ENCODE measurements at places on chromosomes 3 and 15.
A peak's percentile ranks its signal among the peaks of the same experiment; 100 is the strongest.

DNA sequence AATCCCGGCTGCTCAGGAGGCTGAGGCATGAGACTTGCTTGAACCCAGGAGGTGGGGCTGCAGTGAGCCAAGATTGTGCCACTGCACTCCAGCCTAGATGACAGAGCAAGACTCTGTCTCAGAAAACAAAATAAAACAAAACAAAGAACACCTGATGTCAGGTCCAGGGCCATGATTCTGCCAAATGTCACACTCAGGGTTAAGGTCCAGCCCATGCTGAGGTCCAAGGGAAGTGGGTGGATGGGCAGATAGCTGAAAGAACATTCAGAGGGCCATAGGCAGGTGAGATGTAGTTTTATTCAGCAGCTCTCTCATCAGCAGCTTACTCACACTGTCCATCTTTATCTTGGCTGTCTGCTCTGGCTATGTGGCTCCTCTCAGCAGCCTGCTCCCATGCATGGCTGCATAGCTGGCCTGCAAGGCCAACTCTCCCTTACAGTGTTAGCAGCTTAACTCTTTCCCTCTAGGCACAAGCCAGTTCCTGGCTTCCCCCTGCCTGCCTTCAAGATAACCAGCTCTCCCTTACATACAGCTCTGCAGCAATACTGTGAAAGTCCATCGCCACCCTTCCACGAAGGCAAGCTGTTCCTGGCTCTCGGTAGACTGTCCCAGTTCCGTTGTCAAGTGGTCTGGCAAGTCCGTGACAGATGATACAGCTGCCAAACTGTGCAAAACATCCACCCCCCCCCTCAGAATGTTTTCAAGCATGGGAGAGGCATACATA is 62.4 kb upstream of the SIAH2 start:
- DNase-seq: no peak

GRCh38 chr15:62262305-62262941 is 97.3 kb upstream of the C2CD4B start:
- DNase-seq: no peak

DNA sequence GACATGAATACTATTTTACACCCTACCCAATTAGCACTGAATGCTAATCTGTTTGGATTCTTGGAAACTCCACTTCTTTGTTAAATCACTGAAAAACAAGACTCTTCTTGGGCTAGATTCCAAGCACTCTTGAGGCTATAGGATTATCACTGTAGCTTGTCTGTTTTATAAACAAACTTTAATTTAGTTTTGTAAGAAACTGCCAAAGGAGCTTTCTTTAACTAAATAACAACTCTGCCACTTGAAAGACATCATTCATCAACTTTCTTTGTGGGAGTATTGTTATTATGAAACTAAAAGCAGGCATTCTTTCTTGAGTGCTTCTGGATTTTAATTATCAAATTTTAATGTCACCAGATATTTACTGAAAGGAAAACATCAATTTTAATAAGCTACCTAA is 24.1 kb downstream of the CBLB start:
- no peak for DNase-seq

DNA sequence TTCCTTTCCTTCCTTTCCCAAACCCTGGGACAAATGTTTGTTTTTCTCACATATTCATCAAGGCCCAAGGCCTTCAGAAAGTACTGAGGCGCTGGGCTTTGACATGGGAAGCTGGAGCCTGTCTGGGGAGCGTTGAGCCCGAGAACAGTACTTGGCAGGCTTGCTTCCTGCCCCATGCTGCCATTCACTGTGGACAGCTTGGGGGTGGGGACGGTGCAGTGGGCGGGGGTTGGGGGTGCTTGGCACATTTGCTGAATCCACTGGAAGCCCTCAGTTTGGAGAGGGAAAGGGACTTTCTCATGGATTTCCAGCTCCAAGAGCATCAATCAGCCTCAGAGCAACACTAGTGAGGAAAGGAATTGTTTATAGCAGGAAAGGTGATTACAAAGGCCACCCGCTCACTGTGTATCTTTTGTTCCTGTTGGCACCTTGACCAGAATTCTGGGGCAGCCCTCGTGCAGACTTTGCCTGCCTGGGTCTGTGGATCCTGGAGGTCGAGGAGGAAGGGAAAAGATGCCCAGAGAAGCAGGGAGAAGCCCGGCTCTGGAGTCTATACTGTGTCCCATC is 199.8 kb upstream of the RGMA start:
- DNase-seq: no peak

DNA sequence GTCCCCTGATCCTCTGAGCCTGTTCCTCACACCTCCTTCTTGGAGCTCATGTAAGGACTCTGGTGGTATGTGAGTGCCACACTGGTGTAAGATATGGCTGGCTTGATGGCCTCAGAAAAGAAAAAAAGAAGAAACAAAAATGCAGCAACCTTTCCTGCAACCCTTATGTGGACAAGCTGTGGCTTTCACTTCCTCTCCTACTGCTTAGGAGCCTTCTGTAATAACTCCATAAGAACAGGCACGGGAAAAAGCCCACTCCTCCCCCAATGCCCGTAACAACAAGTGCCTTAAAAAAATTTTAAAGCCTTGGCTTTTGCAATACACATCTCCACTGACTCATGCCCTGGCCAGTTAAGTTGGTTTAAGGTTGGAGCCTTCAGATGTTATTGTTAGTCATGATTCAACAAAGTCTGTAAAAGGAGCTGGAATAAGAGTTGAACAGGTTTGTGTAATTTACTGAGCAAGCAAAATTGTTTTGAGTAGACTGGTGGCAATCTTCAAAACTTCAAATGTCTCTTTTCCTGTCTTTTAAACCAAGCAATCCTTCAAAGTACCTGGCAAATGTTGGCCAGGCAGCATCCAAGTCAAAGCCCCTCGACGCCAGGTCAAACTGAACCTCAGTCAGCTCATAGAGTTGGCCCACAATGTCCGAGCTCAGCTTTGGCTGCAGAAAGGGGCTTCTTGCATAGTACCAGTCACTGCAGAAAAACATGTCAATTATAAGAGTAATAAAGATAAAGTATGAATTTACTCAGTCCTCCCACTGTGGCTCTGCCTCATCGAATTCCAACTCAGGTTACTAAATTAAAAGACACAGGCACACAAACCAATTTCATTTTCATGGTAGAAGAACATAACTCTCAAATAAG is 22.9 kb downstream of the FYCO1 start:
- no peak for DNase-seq

DNA sequence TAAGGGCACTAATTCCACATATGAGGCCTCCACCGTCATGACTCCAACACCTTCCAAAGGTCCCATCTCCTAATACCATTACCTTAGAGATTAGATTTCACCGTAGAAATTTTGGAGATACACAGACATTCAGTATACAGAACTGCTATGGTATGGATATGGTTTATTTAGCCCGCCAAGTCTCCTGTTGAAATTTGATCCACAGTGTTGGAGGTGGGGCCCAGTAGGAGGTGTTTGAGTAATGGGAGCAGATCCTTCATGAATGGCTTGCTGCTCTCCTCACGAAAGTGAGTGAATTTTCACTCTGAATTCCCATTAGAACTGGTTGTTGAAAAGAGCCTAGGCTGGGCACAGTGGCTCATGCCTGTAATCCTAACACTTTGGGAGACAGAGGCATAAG is 7.4 kb downstream of the MKRN3 start:
- DNase-seq: no peak

DNA sequence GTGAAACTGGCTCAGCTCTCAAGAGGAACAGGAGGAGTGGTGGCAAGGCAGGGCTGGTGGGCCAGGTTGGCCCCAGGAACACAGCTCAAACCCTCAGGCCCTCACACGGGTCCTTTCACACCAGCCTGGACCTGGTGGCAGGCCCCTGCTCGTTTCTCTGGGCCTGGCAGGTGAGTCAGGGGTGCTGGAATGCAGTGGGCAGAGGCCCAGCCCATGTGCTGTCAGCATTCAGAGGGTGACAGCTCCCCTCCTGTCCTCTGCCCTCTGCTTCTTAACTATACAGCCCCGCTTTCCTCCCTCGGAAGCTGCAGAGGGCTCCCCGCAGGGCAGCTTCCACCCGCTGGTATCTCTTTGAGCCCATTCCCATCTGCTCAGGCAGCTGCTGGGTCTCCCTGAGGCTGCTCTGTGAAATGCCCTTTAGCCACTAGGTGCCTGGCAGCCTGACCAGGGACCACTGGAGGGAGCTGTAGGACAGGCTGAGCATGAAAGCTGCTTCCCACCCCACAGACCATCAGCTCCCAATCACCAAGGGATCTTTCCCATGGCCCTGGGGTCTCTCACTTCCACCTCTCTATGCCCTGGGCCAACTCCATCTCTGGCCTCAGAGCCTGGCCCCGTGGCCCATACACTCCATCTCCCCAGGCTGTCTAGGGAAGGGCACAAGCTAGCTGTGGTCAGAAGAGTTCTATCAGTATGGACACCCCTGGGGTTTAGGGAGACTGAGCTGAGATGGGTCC is 24.8 kb downstream of the SHF start:
- peak; percentile 85 for DNase-seq

DNA sequence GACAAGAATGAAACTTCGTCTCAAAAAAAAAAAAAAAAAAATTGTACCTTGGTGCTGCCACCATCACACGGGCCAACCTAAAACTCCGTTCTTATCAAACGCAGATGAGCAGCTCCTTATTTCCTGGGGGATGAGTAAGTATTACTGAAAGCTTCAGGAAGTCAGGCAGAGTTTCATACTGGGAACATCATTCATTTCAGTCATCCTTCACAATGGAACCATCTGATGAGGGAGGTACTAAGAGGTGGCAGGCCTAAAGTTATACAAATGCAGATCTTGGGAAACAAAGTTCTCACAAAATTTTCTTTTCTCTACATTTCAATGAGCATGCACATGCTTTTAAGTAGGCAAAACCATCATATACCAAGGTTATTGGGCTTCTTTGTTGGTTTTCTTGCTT is 636.0 kb upstream of the LMCD1 start:
- no peak for DNase-seq

DNA sequence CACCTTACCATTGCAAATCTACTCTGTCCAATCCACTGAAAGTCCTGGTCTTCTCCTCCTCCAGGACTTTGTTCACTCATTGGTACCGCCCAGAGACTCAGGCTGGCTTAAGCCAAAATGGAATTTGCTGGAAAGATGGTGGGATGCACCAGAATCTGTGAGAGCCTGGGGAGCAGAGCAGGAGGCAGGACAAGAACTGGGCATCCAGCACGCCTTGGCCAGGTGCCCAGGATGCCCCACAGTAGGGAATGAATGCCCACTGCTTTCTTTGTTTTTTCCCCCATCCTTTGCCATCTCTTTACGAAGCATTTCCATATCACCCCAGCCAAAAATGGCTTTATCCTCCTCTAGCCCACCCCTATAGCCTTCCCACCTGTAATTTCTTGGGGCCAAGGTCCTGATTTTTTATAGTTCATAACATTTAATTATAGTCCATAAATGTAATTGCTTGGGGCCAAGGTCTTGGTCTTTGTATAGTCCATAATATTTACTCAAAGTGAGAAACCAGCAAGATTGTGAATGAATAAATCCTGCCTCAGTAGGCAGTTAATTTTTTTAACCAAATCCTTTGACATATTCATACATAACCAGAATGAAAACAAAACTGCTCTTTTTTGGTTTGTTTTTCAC is 23.3 kb upstream of the IREB2 start:
- no peak for DNase-seq

GRCh38 chr3:135966271-135966961 is 888 bp downstream of the PPP2R3A start:
- DNase-seq: no peak

GRCh38 chr15:51579012-51579411 is 43.6 kb downstream of the DMXL2 start:
- DNase-seq: peak; percentile 24

- no peak for DNase-seq
Observed at GRCh38 chr3:61236556-61236955, 14.7 kb downstream of the FHIT start.
